ENCODE measurements at places on chromosomes 11 and 22.

DNA sequence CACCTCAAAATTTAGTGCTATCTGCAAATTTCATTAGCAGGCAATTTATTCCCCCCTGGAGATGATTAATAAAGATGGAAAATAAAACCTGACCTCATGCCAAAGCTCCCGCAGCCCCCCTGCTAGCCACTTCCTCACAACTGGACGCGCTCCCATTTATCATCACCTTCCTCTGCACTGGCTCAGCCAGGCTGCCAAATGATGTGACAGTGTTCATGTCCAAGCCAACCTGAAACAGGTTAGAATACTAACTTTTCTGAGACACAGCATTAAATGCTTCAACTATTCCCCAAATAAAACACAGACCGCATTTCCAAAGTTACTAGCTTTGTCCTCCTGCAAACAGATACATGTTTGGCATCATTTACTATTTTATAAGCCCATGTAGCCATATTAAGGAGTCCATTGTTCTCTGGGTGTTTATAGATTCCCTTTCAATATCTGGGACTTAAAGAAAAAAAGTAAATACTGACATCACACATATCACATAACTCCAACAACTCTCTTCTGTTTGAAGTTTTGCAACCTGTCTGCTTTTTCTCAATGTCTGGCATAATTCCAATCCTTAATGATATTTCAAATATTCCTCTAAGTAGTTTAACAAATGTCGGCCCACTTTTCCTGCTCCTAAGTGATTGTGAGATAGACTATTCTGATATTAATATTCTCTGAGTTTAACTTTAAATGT lies 829.7 kb upstream of the FAT3 start:
- ATAC-seq, result no peak

- ATAC-seq, result no peak
Measured at GRCh38 chr11:2816523-2816922, 69.1 kb downstream of the CDKN1C start.

DNA sequence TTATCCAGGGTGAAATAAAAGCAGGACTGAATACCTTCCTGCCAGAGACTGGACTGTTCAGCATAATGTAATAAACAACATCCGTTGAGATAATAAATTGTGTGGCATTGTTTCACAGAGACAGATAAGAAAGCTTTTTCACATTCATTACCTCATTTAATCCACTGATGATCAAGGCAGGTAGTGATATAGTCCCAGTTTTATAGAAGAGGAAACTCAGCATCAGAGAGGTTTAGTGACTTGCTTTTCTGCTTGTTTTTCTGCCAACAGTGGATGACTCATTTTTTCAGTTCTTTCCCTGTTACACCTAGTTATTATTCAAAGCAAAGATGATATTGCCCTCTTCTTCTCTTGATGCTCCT lies 4.0 kb downstream of the MYO18B start:
- ATAC-seq, result peak; percentile 17

DNA sequence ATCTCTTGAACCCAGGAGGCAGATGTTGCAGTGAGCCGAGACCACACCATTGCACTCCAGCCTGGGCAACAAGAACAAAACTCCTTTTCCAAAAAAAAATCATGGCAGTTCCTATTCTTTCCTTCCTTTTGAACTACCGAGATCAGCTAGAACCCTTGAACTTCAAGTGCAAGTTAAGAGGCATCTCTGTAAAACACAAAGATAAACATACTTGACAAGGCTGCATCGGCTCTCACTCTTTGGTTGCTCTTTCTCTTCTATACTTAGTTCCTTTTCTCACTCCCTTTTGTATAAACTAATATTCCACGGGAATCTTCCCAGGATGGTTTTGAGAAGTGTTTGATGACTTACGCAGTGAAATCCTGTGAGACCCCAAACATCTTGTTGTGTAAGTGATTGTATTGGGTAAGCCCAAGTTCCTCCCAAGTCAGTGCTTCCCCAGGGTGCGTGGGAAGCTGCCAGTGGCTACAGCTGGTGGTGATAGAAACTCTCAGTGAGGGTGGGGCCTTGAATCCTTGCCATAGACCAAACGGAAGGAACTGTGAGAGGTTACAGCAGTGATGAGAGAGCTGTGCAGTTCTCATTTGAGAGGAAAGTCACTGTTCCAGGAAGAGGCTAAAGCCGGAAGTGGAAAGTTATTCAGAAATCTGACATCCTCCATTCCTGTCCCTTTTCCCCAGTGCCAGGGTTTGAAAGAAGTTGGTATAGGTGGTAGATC lies 24.1 kb upstream of the CDC42EP2 start:
- ATAC-seq, result peak; percentile 24

GRCh38 chr11:501683-502287 lies 5.3 kb downstream of the RNH1 start:
- no peak for ATAC-seq

- ATAC-seq, result no peak
Measured at GRCh38 chr11:8810540-8811301, 100.3 kb upstream of the AKIP1 start.

GRCh38 chr22:44583061-44583760 lies 85.2 kb upstream of the RTL6 start:
- no peak for ATAC-seq

GRCh38 chr11:117912497-117912896 lies 16.7 kb downstream of the TMPRSS13 start:
- ATAC-seq, result no peak

- peak; percentile 100 for ATAC-seq
Measured at GRCh38 chr11:47225552-47226400, 11.0 kb downstream of the DDB2 start.

All from activated CD4-positive, CD25-positive, alpha-beta regulatory T cell treated with anti-CD3 and anti-CD28 coated beads, Interleukin-2, amount 50 U/mL, for 24 hours (primary cell).